ENCODE measurements at places on chromosomes 4 and X.

DNA sequence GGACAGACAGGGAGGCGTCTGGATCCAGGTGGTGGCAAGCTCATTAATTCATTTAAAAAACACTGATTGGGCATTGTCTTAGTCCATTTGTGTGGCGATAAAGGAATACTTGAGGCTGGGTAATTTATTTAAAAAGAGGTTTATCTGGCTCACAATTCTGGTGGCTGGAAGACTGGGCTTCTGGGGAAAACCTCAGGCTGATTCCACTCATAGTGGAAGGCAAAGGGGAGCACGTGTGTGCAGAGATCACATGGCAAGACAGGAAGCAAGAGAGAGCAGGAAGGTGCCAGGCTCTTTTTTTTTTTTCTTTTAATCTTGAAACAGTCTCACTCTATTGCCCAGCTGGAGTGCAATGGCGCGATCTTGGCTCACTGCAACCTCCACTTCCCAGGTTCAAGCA, 100.2 kb upstream of the METTL14 start:
- DNase-seq: no peak

DNA sequence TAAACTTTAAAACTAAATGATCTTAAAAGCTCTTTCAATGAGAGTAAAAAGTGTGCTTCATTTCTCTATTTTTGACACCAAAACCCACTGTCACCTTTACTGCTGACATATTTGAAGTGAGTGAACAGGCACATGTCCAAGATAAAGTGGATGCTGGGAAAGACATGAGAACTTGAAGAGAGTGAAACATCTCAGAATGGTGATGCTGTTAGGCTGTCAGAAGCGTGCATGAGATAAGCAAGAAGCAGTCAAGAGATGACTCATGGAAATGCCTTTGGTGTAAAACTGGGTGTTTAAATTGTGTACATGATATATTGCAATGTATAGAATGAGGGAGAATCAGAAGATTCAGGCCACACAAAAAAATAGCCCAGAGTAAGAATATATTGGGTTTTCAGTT, 21.8 kb upstream of the GBA3 start:
- DNase-seq: no peak

DNA sequence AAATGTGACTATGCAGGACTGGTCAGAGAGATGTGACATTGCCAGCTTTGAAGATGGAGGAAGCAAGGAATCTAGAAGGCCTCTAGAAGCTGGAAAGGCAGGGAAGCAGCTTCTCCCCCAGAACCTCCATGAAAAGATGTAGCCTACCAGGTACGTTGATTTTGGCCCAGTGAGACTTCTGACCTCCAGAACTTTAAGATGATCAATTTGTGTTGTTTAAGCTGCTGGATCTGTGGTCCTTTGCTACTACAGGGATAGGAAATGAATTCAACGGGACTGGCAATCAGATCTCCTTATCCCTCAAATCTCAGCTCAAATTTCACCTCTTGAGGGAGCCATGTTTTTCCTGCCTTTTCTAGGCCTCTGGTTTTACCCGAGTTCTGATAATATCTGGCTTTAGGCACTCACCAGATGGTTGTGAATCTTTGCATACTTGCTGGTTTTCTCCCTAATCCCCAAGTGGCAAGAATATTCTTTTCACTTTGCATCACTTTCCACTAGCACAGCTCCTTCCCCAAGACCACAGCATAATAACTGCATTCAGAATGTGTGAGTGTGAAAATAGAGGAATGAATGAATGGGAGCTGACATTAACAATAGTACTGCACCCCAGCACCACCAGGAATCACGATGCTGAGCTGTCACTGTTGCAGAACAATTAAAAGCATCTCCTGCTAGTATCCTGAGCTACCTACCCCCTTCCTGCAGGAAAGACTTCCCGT, 25.5 kb upstream of the TMSB4X start:
- DNase-seq: no peak

- peak; percentile 87 for DNase-seq
Observed at GRCh38 chr4:153249199-153250041, 45.2 kb downstream of the TRIM2 start.

DNA sequence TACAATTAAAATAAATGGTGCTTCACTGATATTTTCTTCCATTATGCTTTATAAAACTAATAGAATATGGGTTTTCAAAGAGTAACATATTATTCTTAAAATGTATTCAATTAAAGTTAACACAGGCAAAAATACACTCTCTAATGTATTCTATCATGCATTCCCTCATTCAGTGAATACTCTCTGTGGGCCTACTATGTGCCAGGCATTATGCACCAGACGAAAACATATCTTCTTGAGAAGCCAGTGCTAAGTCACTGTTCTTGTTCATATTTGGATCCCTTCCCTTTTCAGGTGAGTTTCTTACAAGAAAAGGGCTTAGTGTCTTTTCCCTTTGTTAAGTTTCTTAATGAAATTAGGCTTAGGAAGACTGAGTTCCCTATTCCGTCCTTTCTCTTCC, 58.1 kb downstream of the NAF1 start:
- no peak for DNase-seq

GRCh38 chrX:13821738-13822137, 4.8 kb upstream of the GPM6B start:
- DNase-seq: no peak

Measured in COR-L47 (cell line).